ENCODE measurements at places on chromosomes 2 and 18.
A peak's percentile ranks its signal among the peaks of the same experiment; 100 is the strongest.

- DNase-seq, result no peak
Observed at GRCh38 chr18:13256444-13257305, 38.1 kb downstream of the LDLRAD4 start.

DNA sequence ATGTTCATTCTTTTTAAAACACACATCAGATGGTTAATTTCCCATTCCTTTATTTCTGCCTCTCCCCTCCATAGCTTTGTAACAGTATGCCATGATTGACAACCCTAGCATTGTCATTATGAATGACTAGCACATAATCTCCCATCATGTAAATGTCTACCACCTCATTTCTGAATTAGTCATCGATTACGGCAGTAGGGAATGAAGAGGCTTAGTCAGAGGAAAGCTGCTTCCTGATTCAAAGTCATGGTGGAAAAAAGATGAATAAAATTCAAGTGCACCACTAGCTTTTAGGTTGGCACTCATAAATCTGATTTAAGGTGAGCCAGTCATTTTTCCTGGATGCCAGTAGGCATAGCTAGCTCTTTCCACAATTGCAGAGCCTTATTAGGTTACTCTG is 19.1 kb upstream of the ACMSD start:
- DNase-seq, result peak; percentile 12

DNA sequence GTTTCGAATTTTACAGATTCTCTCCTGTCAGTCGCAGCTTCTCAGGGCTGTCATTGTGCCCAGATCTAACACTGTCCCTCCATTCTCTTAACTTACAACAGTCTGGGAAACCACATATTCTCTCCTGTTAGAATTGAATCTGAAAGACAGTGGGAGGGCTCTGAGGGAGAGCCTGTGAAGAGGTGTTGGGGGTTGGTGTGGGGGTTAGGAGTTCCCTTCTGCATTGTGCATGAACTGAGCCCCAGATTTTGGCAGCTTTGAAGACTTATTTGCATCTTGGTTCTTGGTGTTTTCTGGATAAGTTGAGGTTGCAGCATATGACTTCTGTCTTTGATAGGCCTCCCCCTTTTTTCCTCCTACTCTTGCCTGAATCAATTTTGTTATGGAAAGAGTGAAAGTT is 64.1 kb downstream of the TANC1 start:
- DNase-seq, result no peak

DNA sequence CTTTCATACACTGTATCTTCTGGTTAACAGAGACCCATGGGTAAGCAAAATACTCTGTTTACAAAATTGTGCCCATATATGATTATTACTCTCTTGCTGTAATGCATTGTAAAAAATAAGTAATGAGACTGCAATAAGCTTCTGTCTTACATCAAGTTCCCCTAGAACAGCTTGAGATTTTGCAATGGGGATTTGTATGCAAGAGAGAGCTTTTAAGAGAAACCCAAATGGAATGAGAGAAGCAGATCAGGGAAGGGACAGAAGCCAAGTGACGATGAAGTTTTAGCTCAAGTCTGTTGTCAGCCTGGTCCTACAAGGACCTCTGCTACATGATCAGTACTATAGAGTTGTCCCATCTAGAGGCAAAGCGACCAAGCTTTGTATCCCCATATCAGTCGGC is 218.1 kb upstream of the VWC2L start:
- no peak for DNase-seq

GRCh38 chr2:11309706-11310105 is 34.7 kb downstream of the ROCK2 start:
- DNase-seq, result no peak

DNA sequence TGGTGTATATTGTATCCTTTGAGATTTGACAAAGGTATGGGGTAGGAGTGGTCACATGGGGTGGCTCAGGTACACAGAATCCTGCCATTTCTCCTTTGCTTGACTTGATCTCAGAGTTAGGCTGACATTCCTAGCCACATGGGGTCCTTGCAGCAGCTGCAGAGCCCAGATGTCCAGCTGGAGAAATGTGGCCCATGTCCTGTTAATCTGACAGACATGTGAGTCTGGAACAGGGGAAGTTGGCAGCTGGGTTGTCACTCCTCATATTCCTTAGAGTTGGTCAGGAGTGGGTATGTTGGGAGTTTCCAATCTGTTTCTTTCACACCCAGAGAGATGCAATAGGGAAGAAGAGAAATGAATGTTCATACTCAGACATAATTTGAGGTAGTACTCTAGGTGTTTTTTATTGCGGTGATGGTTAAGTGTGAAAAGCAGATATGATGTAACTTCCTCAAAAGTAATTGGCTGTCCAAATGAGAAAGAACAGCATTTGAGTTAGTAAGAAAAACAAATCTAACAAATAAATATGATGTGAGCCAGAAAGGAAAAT is 402.6 kb upstream of the MEIS1 start:
- DNase-seq, result no peak

GRCh38 chr2:74373985-74374384 is 6.1 kb downstream of the DCTN1 start:
- DNase-seq, result no peak

DNA sequence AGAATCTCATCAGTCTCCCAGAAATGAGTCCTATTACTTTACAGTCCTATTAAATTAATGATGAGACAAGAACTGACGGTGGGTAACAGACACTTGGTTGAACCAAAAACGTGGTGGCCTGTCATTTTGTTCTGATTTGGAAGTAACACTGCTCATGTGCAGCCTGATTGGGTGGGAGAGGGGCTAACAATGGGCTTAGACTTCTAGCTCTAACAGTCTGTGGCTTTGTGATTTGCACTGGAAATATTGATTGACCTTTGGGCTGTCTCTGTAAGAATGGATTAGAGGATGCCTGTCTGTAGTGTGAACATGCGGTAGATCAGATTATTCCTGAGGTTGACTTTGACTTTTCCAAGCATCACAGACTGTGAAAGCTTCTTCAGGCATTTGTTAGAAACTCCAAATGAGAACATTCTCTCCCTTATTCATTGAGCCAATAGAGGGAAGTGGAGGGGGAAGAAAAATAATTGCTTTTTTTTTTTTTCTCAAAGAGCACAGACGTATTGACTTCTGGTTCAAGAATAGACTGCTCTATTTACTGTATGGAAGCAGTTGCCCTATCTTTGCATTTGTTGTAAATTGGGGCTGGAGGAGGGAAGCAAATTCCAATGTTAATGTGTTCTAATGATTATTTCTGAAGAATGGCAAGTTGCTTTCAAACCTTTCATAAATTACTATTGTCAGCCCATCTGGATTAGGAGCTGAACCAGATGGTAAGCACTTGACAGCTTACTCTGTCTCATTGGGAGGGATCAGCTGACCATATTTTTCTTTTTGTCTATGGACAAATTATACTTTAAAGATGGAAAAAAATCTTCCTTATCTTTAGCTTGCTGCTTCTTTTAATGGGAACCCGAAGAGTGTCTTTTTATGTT is 85.8 kb upstream of the TTN start:
- DNase-seq, result no peak

- peak; percentile 64 for DNase-seq
Observed at GRCh38 chr18:8626414-8627106, 17.3 kb downstream of the RAB12 start.
